ENCODE measurements at places on chromosomes 1 and 21. TPM values are rescaled to one million over a fixed set of nuclear protein-coding genes. Genes with fewer than 3 reads are reported as not detected.
A peak's percentile ranks its signal among the peaks of the same experiment; 100 is the strongest.

GRCh38 chr1:113141650-113142473 is 68.9 kb downstream of the LRIG2 start:
- no peaks in the 10 kb centered on the region for H3K27me3 ChIP-seq
- no peak overlapping the region for H3K4me3 ChIP-seq
- peaks cover 38% of the 10 kb centered on the region for H3K4me1 ChIP-seq
- DNase-seq: peak; percentile 49

- no peaks in the 10 kb centered on the region for H3K36me3 ChIP-seq
- peak; percentile 56 for DNase-seq
- peaks cover 9% of the 10 kb centered on the region for H3K4me1 ChIP-seq
- no peak overlapping the region for H3K4me3 ChIP-seq
- peaks cover 11% of the 10 kb centered on the region for H3K27me3 ChIP-seq
- no peak overlapping the region for H3K27ac ChIP-seq
Measured at GRCh38 chr21:43306911-43307676, 119.8 kb downstream of the SIK1 start.

DNA sequence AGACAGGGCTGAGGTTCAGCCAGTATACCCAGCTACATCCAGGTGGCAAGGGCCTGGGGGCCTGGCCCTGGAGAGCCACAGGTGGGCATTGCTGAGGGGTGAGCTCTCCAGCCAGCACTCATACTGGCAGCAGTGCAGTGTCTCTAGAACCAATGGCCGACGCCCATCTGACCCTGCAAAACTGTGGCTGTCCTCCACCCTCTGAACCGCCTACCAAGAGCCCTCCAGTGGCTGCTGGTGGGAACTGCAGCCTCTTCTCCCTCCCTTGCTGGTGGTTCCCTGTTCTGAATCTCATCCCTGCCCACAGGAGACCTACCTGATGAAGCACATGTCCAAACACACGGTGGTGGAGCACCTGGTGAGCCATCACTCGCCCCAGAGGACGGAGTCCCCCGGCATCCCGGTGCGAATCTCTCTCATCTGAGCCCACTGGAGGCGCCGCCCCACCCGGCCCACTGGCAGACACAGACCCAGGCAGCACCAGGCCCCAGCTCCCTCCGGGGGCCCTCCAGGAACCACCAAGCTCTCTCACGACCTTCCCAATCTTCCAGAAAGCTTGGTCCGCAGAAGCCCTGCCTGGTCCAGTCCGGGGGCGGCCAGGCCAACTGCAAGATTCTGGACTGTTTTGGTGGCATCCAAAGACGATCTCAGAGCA is 22.1 kb downstream of the A3GALT2 start:
- H3K36me3 ChIP-seq: no peaks in the 10 kb centered on the region
- DNase-seq: peak; percentile 56
- H3K4me1 ChIP-seq: peaks cover 21% of the 10 kb centered on the region

DNA sequence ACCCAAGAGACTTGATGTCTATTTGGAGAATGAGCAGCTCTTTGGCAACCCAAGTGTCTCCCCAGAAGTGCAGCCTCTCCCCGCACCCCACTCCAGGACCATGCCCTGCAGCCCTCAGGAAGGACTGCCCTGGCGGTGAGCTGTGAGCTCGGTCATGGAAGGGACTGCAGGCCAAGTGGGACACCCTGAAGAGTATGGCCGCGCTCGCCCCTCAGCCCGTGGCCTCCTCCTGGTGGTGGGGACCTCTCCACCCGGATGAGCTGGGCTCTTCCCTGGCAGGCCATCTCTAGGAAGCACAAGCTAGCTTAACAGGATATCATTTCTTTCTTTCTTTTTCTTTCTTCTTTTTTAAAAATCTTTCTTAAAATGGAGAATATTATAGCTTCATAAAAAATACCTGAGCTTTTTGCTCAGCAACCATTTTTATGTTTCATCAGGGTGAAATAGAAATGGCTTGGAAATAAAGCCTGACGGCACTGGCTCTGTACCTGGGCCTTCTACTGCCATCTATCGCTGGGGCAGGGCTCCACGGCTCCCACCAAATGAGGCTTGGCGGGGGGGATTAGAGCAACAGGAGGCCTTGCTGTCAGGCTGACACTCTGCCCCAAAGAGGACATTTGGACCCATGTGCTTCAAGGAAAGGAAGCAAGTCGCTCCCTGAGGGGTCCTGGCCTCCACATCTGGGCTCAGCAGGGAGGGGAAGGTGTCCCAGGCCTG is 296.2 kb upstream of the VAMP3 start:
- no peak for DNase-seq
- H3K27ac ChIP-seq: no peak overlapping the region
- peaks cover 34% of the 10 kb centered on the region for H3K4me1 ChIP-seq
- H3K36me3 ChIP-seq: no peaks in the 10 kb centered on the region
- no peak overlapping the region for H3K4me3 ChIP-seq

GRCh38 chr1:103457886-103458455 is 67.5 kb upstream of the RNPC3 start:
- DNase-seq: no peak
- H3K4me1 ChIP-seq: peaks cover 26% of the 10 kb centered on the region
- no peaks in the 10 kb centered on the region for H3K36me3 ChIP-seq
- H3K27me3 ChIP-seq: peaks cover 1% of the 10 kb centered on the region
- H3K4me3 ChIP-seq: no peak overlapping the region
- no peak overlapping the region for H3K27ac ChIP-seq

GRCh38 chr1:95640746-95641145 is 406.7 kb downstream of the RWDD3 start:
- no peak overlapping the region for H3K27ac ChIP-seq
- H3K4me3 ChIP-seq: no peak overlapping the region
- H3K36me3 ChIP-seq: no peaks in the 10 kb centered on the region
- no peak for DNase-seq

DNA sequence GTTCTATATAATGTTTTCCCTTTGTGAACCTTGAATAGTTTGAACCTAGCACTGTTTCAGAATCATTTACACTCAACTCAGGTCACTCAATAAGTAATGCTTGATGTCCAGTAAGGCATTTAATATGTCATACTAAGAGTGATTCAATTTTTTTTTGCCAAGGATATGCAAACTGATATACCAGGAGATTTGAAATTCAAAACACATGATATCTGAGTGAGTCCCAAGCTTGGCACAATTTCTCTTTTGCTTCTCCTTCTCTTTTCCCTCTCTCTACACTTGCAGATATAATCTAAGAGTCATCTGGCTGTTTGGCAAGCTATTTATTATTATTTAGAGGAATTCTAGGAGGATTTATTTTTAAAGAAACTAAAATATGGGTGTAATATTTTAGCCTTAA is 61.6 kb upstream of the SPAG17 start:
- no peaks in the 10 kb centered on the region for H3K36me3 ChIP-seq
- H3K27ac ChIP-seq: no peak overlapping the region
- H3K4me3 ChIP-seq: no peak overlapping the region
- no peak for DNase-seq

- H3K4me3 ChIP-seq: no peak overlapping the region
- H3K36me3 ChIP-seq: no peaks in the 10 kb centered on the region
- DNase-seq: no peak
Measured at GRCh38 chr1:23174426-23175110, 5.9 kb upstream of the LUZP1 start.

GRCh38 chr1:89125240-89125912 is 538 bp downstream of the GBP2 start:
- no peak for DNase-seq
- peaks cover 5% of the 10 kb centered on the region for H3K27me3 ChIP-seq
- H3K36me3 ChIP-seq: no peaks in the 10 kb centered on the region
- H3K27ac ChIP-seq: no peak overlapping the region

- no peak overlapping the region for H3K27ac ChIP-seq
- H3K4me3 ChIP-seq: no peak overlapping the region
- DNase-seq: peak; percentile 21
Measured at GRCh38 chr1:40363721-40364120, 9.8 kb upstream of the SMAP2 start.

GRCh38 chr1:4633346-4633745 is 21.1 kb upstream of the AJAP1 start:
- H3K36me3 ChIP-seq: no peaks in the 10 kb centered on the region
- H3K4me3 ChIP-seq: no peak overlapping the region
- no peaks in the 10 kb centered on the region for H3K4me1 ChIP-seq
- no peak for DNase-seq
- no peaks in the 10 kb centered on the region for H3K27me3 ChIP-seq

- no peak for DNase-seq
- no peaks in the 10 kb centered on the region for H3K27me3 ChIP-seq
- no peak overlapping the region for H3K27ac ChIP-seq
- no peaks in the 10 kb centered on the region for H3K4me1 ChIP-seq
- no peak overlapping the region for H3K4me3 ChIP-seq
Measured at GRCh38 chr1:227607336-227607898, 44.1 kb downstream of the ZNF678 start.

DNA sequence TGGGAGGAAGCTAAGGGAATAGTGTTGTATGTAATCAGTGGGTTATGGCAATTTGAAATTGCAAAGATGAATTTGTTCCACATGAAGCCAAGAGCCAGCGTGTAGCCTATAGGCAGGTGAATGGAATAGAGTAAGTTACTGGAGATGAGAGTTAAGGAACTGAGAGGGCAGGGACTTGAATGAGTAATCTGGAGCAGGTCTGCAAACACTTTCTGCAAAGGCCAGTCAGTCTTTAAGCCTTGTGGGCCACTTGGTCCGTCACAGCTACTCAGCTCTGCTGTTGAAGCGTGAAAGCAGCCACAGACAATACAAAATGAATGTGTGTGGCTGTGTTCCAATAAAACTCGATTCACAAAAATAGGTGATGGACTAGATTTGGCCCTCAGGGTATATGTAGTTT is 29.2 kb downstream of the SZT2 start:
- H3K4me3 ChIP-seq: no peak overlapping the region
- no peak overlapping the region for H3K27ac ChIP-seq
- no peak for DNase-seq
- peaks cover 13% of the 10 kb centered on the region for H3K36me3 ChIP-seq

- no peak overlapping the region for H3K27ac ChIP-seq
- DNase-seq: no peak
- H3K4me1 ChIP-seq: peaks cover 8% of the 10 kb centered on the region
- no peaks in the 10 kb centered on the region for H3K36me3 ChIP-seq
- no peak overlapping the region for H3K4me3 ChIP-seq
Measured at GRCh38 chr1:59194621-59195020, 102.3 kb upstream of the FGGY start.

GRCh38 chr1:224519874-224520273 is 85.3 kb upstream of the WDR26 start:
- H3K4me3 ChIP-seq: no peak overlapping the region
- H3K27ac ChIP-seq: no peak overlapping the region
- no peaks in the 10 kb centered on the region for H3K27me3 ChIP-seq

GRCh38 chr21:40616377-40616704 is 230.6 kb downstream of the DSCAM start:
- DNase-seq: no peak
- peak overlapping the region; percentile 19 for H3K27ac ChIP-seq

DNA sequence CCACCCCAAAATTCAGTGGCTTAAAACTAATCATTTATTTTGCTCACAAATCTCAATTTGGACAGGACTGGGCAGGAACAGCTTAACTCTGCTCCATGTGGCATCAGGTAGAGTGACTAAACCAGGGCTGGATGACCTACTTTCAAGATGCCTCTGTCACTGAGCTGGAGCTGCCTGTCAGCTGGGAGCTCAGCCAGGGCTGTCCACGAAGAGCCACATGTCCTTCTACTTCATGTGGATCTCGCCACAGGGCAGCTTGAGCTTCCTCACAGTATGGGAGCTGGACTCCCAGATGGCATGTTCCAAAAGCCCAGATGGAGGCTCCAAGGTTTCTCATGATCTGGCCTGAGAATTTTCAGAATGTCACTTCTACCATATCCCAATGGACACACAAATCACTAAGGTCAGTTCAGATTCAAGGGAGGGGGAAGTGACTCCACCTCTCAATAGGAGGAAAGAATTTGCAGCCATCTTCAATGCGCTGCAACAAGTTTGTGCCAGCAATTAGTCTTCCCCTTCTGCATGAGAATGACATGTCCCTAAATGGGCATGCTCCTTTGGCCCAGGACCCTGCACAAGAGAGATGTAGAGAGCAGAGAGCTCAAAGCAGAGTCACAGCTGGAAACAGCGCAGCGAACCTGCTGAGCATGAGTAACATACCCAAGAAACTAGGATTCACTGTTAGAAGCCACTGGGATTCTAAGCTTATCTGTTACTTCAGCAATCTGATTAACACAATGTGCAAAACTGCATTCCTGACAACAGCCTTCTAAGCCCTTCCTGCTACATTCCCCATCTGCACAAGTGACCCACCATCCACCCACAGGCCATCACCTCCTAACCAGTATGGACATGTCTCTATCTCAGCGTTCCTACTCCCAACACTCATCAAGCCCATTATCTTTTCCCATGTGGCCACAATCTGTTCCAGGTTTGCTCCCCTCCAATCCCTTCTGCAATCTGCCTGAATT is 17.0 kb downstream of the HLCS start:
- H3K36me3 ChIP-seq: peaks cover 31% of the 10 kb centered on the region
- H3K4me3 ChIP-seq: no peak overlapping the region
- H3K27me3 ChIP-seq: peaks cover 2% of the 10 kb centered on the region
- DNase-seq: no peak
- H3K4me1 ChIP-seq: no peaks in the 10 kb centered on the region

GRCh38 chr1:74465193-74465681 is 47.2 kb downstream of the LRRC53 start:
- H3K27ac ChIP-seq: no peak overlapping the region
- DNase-seq: no peak
- no peaks in the 10 kb centered on the region for H3K4me1 ChIP-seq
- no peaks in the 10 kb centered on the region for H3K27me3 ChIP-seq
- no peak overlapping the region for H3K4me3 ChIP-seq

Gene TNFSF18
- 0.12 TPM for total RNA-seq

Gene TFAP2E
- 0.18 TPM for total RNA-seq

Gene FMO4
- total RNA-seq: 1.2 TPM

Gene FAM43B
- total RNA-seq: not detected

Gene ZNHIT6
- total RNA-seq: 23.4 TPM

Gene ITLN2
- total RNA-seq: not detected

Gene BCL2L15
- not detected for total RNA-seq

Gene AGBL4
- total RNA-seq: not detected

Gene PTPN14
- total RNA-seq: 102 TPM

Gene BGLAP
- total RNA-seq: not detected

Measured in HFFc6 (cell line).